ENCODE measurements at places on chromosomes 6 and 20. TPM values are rescaled to one million over a fixed set of nuclear protein-coding genes. Genes with fewer than 3 reads are reported as not detected.

- DNase-seq, result no peak
Observed at GRCh38 chr20:45346291-45346718, 1.9 kb downstream of the SDC4 start.

DNA sequence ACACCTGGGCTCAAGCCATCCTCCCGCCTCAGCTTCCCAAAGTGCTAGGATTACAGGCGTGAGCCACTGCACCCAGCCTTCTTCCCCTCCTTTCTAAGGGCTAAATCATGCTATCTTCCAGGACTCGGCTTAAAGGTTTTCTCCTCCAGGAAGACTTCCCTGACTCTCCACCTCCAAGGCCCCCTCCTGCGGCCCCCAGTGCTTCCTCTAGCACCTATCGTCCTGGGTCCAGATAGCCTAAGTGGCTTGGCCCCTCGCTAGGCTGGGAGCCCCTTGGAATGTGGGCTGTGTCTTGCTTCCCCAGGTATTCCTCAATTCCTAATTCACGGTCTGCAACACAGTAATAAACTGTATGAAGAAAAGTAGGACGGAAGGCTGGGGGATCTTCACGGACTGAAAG is 36.7 kb downstream of the PIM1 start:
- no peak for DNase-seq

GRCh38 chr6:113363866-113364265 is 493.3 kb upstream of the MARCKS start:
- no peak for DNase-seq

- DNase-seq, result no peak
Observed at GRCh38 chr20:17810062-17810631, 110.4 kb downstream of the BANF2 start.

PPARD gene
- 9.1 TPM for total RNA-seq

DNA sequence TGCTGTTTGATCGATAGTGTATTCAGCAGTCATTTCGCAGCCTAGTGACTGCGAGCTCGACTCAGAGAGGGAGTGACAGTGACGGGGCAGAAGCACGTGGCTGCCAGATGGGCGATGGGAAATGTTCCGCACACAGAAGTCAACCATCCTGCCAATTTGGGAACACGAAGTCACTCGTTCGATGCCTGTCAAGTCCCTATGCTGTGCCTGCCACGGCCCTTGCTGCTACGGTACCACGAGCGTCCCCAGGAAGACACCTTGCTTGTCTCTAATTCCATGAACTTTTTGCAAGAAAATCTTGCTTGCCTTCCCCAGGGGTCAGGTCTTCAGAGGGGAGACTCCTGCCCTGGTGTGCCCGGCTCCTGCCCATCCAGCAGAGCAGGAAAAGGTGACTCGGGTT is 17.0 kb upstream of the STX16 start:
- no peak for DNase-seq

VAPB gene
- total RNA-seq, result 26.8 TPM

- no peak for DNase-seq
Observed at GRCh38 chr6:20302168-20302567, 89.9 kb upstream of the MBOAT1 start.

- no peak for DNase-seq
Observed at GRCh38 chr6:15264902-15265761, 19.3 kb downstream of the JARID2 start.

DNA sequence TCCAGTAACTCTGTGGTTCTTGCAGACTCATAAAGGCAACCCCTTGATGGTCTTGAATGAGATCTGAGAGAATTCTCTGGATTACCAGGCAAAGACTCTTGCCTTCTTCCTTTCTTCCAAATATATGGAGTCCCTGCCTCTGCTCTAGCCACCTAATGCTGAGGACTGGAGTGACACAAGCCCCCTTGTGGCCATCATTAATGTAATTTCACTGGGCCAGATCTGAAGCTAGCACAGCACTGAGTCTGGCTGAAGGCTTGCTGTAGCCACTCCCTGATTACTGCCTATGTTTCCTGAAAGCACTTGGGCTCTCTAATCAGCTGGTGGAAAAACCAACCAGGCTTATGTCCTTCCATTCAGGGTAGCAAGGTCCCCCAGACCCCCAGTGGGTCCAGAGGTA is 559.3 kb upstream of the IRAK1BP1 start:
- no peak for DNase-seq

THEMIS gene
- not detected for total RNA-seq

GRCh38 chr6:132568611-132569010 is 1.5 kb upstream of the TAAR6 start:
- no peak for DNase-seq

YTHDF1 gene
- total RNA-seq, result 35.9 TPM

DNA sequence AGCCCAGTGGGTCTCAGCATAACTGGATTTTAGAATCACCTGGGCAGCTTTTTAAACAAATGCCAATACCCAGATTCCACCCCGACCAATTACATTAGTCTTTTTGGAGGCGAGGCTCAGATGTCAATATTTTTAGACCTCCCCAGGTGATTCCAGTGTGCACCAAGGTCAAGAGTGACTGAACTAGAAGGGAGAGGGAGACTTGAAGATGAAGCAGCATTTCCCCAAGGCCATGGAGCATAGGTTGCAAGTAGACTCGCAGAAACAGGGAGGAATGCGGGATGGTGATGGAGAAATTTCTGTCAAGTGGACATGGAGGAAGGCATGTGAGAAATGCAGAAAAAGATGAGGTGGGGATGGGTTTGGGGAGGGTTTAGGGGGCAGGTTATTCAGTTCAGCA is 64.9 kb downstream of the BCAS1 start:
- DNase-seq, result no peak

HSPA1A gene
- 83.3 TPM for total RNA-seq

Data from hepatocyte (in vitro differentiated cells).